Osteocyte (in vitro differentiated cells): ENCODE measurements at places on chromosomes 4 and X. TPM values are rescaled to one million over a fixed set of nuclear protein-coding genes. Genes with fewer than 3 reads are reported as not detected.

GRCh38 chrX:69228732-69229131 lies 63.5 kb upstream of the PJA1 start:
- DNase-seq = no peak

DNA sequence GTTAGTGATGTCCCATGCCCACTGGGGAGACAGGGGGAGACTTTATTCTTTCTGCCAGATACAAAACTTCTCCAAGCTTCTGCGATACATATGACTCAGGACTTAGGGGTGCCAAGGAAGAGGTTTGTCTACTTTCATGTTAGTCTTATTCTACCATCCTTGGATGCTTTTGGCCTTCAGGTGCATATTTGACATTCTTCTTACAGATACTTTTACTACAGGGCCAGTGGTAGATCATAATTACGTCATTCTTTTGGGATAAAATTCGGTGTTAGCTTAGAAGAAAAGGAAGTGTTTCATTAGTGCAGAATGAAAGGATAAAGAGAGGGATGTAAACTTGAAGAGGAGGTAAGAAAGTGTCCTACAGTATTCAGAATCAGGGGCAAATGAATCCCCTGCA lies 245.2 kb downstream of the THOC2 start:
- DNase-seq = no peak

GRCh38 chr4:70754470-70754869 lies 32.7 kb downstream of the RUFY3 start:
- no peak for DNase-seq

GRCh38 chr4:95092766-95093165 lies 335.0 kb downstream of the BMPR1B start:
- no peak for DNase-seq

DNA sequence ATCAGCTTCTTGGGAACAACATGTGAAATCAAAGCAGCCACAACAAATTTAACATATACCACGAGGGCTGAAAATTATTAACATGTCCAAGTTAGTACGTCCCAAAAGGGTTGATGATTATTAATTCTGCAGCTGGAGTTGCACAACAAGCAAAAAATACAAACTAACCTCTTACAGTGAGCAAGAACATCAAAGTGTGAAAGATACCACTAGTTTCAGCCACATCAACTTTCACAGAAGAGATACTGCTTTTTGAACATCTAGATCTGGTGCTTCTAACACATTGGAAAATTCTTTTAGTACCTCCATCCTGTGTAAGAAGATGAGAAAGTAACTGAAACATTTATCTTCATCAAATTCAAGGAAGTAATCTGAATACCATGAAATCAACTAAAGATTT lies 334.1 kb downstream of the PCDH7 start:
- DNase-seq = no peak

GRCh38 chr4:174316546-174316945 lies 32.8 kb downstream of the CEP44 start:
- no peak for DNase-seq

GRCh38 chrX:130055103-130055502 lies 55.2 kb downstream of the ELF4 start:
- no peak for DNase-seq

GRCh38 chrX:42933187-42933586 lies 155.2 kb upstream of the PPP1R2C start:
- DNase-seq = no peak

- DNase-seq = no peak
These were observed 445.2 kb upstream of the ZFP42 start for GRCh38 chr4:187550256-187550950.

DNA sequence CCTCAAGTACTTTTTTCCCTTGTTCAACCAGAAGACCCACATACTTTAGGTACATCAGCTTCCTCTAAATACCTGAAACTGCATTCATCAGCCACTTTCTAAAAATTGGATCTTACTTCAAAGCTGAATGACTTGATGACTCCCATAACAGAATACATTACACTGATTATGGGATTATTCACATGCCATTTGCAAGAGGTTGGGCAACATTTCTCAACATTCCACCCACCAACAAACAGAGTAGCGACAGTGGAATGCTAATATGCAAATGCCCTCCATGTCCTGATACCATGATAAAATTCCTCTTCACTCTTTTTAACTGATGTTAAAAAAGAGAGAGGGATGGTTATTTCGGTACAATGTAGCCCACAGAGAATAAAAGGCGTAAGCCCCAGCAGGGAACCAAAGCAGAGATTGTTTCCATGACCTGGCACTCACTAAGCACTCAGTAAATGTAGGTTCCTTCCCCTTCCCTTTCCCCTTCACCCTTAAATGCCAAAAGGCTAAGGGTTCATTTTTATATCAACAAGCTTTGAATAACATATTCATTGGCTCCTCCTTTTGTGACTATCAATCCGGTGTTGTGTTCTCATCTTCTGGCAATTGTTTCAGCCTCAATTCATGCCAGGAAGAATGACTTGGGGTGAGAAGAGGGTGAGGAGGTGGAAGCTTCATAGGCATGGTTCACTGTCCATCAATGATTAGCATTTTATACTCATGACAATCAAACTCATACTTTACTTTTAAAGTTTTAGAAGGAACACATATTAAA lies 317.2 kb downstream of the DHX15 start:
- DNase-seq = no peak

- DNase-seq = no peak
These were observed at the start of gene FHDC1 for GRCh38 chr4:152935631-152936445. FHDC1 (plus strand) TSS chr4:152936323; CDS start chr4:152943058, 6,735 bp downstream.

DNA sequence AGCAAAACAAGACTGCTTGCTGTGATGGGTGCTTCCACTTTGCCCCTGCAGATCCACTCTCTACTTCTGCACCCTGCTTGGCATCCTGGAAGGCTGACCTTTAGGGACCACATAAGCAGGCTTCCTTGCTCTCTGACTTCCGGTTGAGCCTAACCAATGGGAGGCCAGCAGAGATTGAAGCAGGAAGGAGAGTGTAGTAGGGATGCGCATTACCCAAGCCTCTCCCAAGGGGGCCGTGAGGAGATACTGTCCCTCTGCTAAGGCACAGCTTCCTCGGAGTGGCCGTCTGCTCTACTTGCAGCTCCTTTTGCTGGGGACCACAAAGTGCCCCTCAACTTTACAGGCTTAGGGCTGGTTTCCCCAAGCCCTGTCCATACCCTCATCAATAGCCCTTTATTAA lies 624.3 kb upstream of the TENM3 start:
- no peak for DNase-seq

GRCh38 chr4:24394041-24394440 lies 190.3 kb downstream of the DHX15 start:
- DNase-seq = no peak

DNA sequence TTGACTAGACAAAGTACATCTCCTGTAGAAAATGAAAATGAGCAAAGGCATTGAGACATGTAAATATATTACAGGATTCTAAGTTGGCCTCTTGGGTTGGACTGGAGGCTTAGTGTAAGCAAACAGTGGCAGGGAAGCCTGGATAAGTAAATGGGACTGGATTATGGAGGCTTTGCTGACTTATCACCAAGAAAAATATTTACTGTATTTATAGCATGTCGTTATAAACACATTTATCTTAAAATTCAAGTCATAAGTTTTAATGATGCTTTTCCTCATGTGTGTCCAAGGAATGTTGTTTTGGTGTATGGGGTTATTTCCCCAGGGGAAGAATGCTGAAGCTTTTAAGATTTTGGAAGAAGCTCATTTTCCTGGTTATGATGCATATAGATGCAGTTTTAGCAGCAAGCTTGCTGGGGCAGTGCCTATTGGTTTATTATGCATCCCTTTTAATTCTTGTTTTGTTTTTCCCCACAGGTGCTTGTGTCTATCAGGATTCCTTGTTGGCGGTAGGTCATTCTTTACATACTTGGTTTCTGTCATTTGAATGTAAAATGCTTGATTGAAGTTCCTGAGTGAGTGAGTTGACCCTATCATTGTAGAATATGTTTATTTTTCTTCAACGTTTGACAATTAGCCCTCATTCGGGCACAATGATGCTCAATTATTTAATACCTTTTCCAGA lies 8.5 kb downstream of the FRAS1 start:
- DNase-seq = no peak

- peak; percentile 54 for DNase-seq
These were observed 31.5 kb downstream of the REELD1 start for GRCh38 chr4:146245850-146246249.

DNA sequence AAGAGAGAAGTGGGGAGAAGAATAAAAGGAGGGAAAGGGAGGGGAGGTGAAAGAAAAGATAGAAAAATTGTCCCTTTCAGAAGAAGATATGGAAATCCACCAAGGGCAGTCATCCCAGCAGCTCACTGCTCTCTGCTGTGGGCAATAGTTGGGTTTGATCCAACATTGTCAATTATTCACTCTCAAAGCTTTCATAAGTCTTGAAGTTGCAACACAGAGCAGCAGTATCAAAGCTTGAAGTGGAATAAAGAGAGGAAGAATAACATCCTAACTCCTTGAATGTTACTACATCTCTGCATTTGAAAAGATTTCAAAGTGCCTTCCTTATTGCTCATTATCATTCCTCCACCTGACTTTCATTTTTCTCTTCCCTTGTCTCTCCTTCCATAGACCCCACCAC lies 62.3 kb upstream of the HHIP start:
- no peak for DNase-seq

DNA sequence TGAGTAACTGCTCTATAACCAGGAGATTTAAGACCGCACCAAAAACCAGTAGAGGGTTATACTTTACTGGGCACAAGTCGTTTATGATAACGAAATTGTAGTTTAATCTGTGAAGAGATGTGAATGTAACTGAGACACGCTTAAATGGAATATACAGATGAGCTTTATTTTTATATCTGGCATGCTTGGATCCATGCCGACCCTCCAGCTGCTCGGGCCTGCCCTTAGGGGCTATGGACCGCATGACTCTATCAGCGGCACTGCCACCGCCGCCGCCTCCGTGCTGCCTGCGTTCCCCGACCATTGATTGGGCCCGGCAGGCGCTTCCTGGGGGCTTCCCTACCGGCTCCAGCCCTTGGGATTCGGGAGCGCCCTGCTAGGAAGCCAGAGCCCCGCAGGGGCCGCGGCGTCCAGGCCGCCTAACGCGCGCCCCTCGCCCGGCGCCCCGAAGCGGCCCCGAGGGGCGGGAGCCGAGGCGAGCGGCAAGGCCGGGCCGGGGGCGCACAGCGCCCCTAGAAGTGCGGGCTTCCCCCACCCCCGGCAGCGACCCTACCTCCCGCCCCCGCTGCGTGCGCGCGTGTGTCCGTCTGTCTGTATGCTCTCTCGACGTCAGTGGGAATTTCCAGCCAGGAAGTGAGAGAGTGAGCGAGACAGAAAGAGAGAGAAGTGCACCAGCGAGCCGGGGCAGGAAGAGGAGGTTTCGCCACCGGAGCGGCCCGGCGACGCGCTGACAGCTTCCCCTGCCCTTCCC lies at the start of gene NFKB1:
Gene NFKB1, plus strand, starts transcription at position 664 of the 751 bp plus-strand sequence. CDS start 24,160 bp downstream, outside the sequence.
- DNase-seq = no peak

DNA sequence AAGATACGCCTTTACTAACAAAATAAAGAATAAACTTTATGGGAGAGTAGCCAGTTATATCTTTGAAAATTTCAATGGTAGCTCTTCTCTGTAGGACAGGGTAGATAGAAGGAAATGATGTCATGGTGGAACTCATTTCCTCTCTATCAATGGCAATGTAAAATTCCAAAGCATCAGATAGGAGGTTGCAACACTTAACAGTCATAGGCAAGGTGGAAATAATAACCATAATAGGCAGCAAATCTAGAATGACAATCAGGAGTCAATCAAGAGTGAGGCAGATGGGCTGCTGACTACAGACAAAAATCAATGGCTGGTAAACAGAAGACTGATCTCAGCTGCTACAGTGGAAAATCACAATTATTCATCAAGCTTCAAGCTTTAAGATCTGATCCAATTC lies 53.9 kb upstream of the TET2 start:
- no peak for DNase-seq

- DNase-seq = no peak
These were observed 43.2 kb downstream of the PALLD start for GRCh38 chr4:168540086-168540485.

GRCh38 chr4:137576446-137576845 lies 44.2 kb upstream of the PCDH18 start:
- no peak for DNase-seq

- no peak for DNase-seq
These were observed 33.8 kb downstream of the CEP44 start for GRCh38 chr4:174317531-174317930.

DNA sequence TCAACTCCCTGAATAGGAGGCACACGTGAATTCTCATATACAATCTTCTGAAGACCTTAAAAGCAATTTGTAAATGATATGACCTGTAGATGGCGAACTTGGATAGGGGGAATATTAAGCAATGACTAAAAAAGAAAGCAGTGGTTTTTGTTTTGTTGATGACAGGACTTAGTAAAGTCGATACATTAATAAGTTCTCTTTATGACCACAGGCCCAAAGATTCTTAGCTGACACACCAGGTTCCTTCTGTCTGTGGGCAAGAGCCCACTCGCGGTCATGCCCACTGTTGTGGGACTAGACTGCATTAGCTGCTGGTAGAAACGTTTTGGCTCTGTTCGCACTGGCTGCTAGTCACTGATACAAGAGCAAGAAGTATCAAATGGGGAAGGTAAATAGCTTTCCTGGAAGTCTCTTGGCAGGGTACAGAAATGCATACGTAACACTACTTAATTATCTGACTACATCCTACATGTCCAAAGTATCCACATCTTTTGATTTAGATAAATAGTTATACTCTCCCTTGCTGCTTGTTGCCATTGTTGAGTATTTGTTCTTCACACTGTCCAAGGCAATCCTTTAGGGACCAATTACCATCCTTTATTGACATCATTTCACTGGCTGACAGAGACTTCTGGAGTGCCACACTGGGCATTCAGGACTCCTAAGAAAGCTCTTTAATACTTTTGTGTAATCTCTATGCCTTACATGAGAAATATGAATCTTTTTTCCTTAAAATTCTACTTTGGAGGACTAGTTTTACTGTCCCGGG lies 31.0 kb downstream of the ALPK1 start:
- no peak for DNase-seq

DNA sequence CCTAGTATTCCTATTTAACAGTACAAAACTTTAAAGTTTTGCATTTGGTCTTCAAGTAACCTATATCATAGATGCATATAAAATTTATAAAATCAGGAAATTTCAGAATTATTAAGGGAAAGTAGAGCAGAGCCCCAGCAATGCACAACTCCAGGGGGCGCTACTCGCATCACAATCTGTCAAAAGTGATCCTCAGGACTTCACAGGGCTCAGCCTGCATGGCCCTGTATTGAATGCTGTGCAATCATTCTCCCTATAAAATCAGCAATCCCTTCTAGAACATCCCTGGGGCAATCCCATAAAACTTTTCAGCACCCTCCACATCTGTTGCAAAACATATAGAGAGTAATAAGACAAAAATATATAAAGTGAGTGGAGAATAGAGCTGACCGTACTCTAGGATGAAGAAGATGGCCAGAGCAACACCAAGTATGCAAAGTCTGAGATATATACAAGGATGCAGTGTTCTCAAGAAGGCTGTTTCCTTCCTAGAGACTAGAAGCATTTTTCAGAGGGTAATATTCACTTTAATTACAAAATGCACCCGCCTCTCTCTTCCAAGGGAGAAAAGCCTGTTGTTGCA lies 12.5 kb upstream of the PPARGC1A start:
- DNase-seq = no peak

- DNase-seq = no peak
These were observed 40.2 kb downstream of the ATP10D start for GRCh38 chr4:47525154-47525819.

Gene TCEAL3
- total RNA-seq = 36.5 and 38.4 TPM in 2 replicates

Gene RTL9
- total RNA-seq = 0.05 TPM in 1 of 2 replicates, not detected in the other

Gene MEPE
- total RNA-seq = not detected in 2 replicates

Gene HSFX1
- total RNA-seq = 1.6 and 2.1 TPM in 2 replicates

Gene ZCCHC4
- total RNA-seq = 9.4 and 9.5 TPM in 2 replicates

Gene PPP2R2C
- total RNA-seq = not detected in 2 replicates

Gene TMEM47
- 51.6 and 53.3 TPM in 2 replicates for total RNA-seq

Gene AFF1
- total RNA-seq = 29.3 and 39.3 TPM in 2 replicates

Gene CTAG1B
- total RNA-seq = not detected in 2 replicates

Gene AFM
- total RNA-seq = not detected in 2 replicates
